Tongue (tissue), 3 donors: ENCODE measurements at places on chromosomes 2 and 18. TPM values are rescaled to one million over a fixed set of nuclear protein-coding genes. Genes with fewer than 3 reads are reported as not detected.

- DNase-seq, result no peak
Measured at GRCh38 chr2:121255358-121255757, 29.6 kb downstream of the TFCP2L1 start.

DNA sequence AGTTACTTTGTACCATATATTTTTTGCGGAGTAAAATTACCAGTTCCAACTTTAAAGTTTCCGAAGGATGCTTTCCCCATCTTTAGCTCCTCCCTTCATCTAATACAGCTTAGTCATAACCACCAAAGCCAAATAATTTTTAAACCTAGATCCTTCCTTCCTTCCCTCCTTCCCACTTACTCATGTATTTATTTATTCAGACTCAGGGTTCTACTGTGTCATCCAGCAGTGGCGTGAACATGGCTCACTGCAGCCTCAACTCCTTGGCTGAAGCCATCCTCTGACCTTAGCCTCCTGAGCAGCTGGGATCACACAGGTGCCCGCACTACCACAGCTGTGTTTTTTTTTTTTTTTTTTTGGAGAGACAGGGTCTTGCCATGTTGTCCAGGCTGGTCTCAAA, 4.4 kb downstream of the LPIN2 start:
- DNase-seq, result no peak

FAP gene
- 50.0 TPM for total RNA-seq

ASTL gene
- not detected for total RNA-seq

DNA sequence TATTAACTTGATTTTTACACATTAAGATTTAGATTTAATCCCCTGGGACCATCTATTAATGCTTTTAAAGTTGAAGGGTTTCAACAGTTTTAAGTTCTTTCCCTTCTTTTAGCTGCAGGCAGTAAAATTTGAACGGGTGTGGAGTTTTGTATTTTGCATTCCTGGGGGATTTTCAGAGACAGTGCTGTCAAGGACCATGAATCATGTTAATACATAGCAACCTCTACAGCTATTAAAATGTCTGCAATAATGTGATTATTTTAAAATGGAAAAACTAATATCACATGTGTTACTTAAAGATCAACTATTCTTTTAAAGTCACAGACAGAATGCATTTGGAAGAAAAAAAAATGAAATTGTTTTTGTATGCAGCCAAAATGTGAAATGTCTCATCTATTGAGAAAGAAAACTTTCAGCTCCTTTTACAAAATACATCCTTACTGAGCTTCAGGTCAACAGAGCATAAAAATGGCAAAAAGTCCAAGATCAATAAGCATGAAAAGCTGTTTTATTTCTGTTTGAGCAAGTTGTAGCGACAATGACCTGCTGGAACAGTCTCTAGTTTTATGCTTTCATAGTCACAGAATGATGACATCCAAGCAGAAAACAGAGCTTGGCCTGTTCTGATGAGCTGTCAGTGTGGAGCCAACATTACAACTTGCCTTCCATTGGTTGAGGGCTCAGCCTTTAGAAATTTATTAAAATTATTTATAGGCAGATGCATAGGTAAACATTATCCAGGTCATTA, 21.6 kb upstream of the ZNF521 start:
- no peak for DNase-seq

GRCh38 chr18:40789286-40789685, 1165.7 kb upstream of the PIK3C3 start:
- DNase-seq, result no peak
